ENCODE measurements at places on chromosomes 5 and 9.

DNA sequence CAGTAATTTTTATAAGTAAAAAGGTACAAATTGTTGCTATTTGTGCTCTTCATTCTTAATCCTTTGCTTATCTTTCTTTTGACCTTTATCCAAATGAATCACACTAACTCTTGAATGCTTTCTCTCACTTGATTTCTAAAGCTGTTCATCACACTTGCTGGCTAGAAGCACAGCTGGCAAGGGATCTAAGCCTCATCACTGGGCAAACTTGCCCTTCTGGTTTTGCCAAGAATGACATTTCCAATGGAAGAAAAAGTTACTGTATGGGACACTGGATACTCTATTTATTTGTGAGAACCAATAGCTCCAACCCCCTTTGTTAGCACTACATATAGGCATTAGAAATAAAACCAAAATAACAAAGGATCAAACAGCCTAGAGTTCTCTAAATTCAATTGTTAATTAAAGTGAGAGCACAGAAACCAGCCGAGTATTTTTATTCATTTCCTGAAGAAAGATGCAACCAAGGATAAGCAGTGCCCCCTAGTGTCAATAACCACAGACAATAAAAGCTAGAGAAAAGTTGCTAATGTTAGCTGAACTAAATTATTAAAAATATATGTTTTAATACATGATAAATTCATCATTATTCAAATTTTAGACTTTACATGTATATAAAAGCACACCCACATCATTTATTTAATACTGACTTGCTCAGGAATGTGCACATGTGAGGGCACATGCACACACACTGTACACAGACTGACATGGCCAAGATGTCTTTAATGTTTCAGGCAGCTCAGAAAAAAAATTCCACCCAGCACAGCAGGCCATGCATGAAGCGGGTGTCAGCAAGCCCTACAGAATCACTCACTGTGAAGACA, 59.8 kb upstream of the POU5F2 start:
- no peaks in the 10 kb centered on the region for H3K27me3 ChIP-seq
- no peak overlapping the region for H3K27ac ChIP-seq
- H3K4me1 ChIP-seq = peaks cover 7% of the 10 kb centered on the region
- H3K36me3 ChIP-seq = no peaks in the 10 kb centered on the region
- no peak overlapping the region for H3K4me3 ChIP-seq

DNA sequence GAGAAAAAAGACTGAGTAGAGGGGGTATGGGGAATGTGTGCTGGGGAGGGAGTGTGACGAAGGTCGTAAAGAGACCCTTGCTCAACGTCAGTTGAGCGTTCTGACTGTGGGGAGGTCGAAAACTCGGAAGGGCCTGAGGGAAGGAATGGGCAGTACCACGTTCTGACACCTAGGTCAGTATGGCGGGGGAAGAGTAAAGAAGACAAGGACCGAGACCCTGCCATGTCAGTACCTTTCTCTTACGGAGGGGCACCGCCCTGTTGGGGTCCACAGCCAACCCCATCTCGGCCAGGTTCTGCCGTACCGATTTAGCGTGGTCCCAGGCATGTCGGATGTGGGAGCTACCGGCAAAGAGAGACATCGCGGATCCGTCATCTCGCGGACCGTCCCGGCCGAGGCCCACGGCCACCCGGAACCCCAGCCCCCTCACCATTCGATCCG, 375 bp downstream of the NOP16 start:
- H3K36me3 ChIP-seq = peaks cover 41% of the 10 kb centered on the region
- H3K27me3 ChIP-seq = no peaks in the 10 kb centered on the region
- H3K4me3 ChIP-seq = peak overlapping the region; percentile 56
- H3K27ac ChIP-seq = peak overlapping the region; percentile 92

GRCh38 chr9:126516936-126517832, 96.5 kb upstream of the LMX1B start:
- H3K27me3 ChIP-seq = peaks cover 29% of the 10 kb centered on the region
- DNase-seq = peak; percentile 89
- H3K4me3 ChIP-seq = no peak overlapping the region

GRCh38 chr9:137225699-137226331, 841 bp downstream of the CYSRT1 start:
- no peaks in the 10 kb centered on the region for H3K27me3 ChIP-seq
- H3K36me3 ChIP-seq = no peaks in the 10 kb centered on the region
- H3K27ac ChIP-seq = peak overlapping the region; percentile 20
- peaks cover 59% of the 10 kb centered on the region for H3K4me1 ChIP-seq
- no peak for DNase-seq

- no peaks in the 10 kb centered on the region for H3K4me1 ChIP-seq
- no peak overlapping the region for H3K4me3 ChIP-seq
- H3K27me3 ChIP-seq = no peaks in the 10 kb centered on the region
- DNase-seq = no peak
These were observed 72.4 kb upstream of the MEF2C start for GRCh38 chr5:88955403-88955802.

DNA sequence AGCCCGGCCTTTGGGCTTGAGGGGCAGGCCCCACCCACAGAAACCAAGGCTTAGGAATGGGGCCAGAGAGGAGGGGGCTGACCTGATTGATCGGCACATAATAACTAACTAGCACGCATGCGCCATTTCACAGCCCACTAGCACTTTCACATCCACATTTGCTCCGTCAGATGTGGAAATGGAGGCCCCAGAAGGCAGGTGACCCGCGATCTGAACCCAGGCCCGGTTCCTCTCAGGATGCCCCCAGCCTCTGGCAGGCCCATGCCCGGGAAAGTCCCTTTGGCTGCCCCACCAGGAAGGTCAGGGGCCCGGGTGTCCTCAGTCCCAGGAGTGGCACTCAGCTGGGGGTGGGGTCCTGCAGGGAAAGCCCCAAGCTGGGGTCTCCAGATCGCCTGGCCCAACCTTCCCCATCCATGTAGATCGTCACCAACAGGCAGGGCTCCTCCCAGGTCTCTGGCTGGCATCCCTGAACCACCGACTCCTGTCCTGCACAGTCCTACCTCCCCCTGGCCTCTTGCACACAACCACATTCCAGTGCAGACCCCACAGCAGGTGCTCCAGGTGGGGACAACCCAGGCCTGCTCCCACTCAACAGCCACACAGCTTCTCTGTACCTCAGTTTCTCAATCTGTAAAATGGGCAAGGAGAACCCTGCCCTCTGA, 46.7 kb downstream of the VAV2 start:
- H3K4me3 ChIP-seq = no peak overlapping the region
- H3K27ac ChIP-seq = no peak overlapping the region
- H3K36me3 ChIP-seq = no peaks in the 10 kb centered on the region
- DNase-seq = no peak
- no peaks in the 10 kb centered on the region for H3K27me3 ChIP-seq

GRCh38 chr9:116377179-116377798, 223.7 kb downstream of the PAPPA start:
- no peak overlapping the region for H3K27ac ChIP-seq
- H3K27me3 ChIP-seq = no peaks in the 10 kb centered on the region
- H3K36me3 ChIP-seq = no peaks in the 10 kb centered on the region
- H3K4me3 ChIP-seq = no peak overlapping the region

- no peaks in the 10 kb centered on the region for H3K27me3 ChIP-seq
- no peaks in the 10 kb centered on the region for H3K36me3 ChIP-seq
- DNase-seq = no peak
- no peaks in the 10 kb centered on the region for H3K4me1 ChIP-seq
- no peak overlapping the region for H3K27ac ChIP-seq
- no peak overlapping the region for H3K4me3 ChIP-seq
These were observed 135.9 kb upstream of the MAN2A1 start for GRCh38 chr5:109553846-109554245.

DNA sequence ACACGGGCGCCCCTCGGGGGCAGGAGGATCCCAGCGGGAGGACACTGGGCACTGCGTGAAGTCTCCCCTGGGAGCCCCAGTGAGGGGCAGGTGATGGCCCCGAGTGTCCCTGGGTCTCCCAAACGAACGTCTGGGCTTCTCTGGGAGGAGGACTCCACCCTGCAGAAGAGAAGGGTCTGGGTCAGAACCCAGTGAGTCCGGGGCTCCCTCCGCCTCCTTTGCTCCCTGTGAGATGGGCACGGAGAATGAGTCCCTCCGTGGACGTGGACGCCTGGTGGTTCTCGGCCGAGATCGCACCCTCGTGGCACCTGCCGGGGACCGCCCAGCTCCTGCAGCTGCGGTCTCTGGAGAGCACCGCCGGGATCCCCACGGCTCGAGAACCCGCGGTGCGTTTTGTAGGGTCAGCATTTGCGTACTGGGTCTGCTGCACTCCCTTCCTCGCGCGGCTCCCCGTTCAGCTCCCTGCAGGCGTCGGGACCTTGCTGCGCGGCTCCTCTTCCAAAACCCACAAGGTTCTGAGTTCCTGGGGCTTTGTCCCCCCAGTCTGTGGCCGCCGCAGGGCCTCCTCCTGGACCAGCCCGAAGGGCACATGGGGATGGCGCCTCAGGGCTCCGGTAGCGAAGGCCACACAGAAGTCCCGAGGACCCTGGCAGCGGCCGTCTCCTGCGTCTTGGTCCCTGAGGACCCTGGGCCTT, 10.2 kb upstream of the CEP72 start:
- DNase-seq = peak; percentile 75
- H3K4me1 ChIP-seq = no peaks in the 10 kb centered on the region
- no peaks in the 10 kb centered on the region for H3K36me3 ChIP-seq
- no peak overlapping the region for H3K4me3 ChIP-seq

DNA sequence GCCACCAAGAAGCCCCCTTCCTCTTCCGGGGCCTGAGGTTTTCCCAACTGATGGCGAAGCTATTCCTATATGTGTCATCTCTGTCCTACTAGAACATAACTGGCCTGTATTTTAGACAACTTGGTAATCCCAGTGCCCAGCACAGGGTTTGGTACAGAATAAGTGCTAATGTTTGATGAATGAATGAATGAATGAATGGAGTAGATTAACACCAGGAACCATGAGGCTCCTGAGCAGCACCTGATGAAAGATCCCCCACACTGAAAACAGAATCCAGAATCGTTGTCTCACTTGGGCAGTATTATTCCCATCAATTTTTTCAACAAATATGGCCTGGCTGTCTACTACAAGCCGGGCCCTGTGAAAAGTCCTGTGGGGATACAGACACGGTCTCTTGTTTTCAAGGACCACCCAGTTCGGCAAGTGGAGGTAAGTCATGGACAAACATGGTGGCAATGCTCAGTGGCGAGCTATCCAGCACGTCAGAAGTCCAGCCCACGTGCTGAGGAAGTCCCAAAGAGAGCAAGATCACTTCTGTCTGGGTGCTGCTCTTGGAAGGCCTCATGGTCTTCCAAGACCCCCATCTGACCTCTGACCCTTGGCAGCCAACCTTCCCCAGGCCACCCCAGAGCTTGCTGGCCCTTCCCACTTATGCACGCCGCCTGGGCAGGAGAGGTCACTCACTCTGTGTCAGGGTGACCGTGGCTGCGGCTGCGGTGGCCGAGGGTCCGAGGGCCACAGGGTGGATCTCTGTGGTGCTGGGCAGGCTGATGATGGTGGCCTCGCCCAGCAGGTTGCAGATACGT, 1.0 kb downstream of the NAIF1 start:
- H3K4me1 ChIP-seq = peaks cover 36% of the 10 kb centered on the region
- no peak for DNase-seq
- H3K27ac ChIP-seq = peak overlapping the region; percentile 94
- H3K27me3 ChIP-seq = no peaks in the 10 kb centered on the region
- H3K36me3 ChIP-seq = peaks cover 18% of the 10 kb centered on the region
- H3K4me3 ChIP-seq = peak overlapping the region; percentile 95

DNA sequence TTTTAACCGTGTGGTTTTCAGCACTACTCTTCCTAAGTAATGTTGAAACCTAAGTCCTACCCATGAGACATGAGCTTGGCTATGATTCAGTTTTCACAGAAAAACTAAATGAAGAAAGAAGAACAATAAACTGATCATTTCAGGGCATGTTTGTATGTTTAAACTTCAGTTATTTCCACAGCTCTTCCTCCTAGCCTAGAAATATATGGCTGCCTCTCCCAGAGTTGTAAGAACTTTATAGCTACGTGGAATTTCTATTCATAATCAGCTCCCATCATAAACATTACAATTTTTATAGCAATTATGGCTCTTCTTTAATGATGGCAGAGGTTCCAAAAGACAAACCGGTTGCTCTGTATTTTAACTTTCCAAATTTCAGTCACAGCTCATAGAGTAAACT, 314.7 kb upstream of the ADAMTSL1 start:
- H3K27ac ChIP-seq = no peak overlapping the region
- no peaks in the 10 kb centered on the region for H3K27me3 ChIP-seq
- no peaks in the 10 kb centered on the region for H3K36me3 ChIP-seq
- H3K4me1 ChIP-seq = no peaks in the 10 kb centered on the region

GRCh38 chr5:168125445-168126199, 165.8 kb upstream of the WWC1 start:
- H3K4me1 ChIP-seq = peaks cover 2% of the 10 kb centered on the region
- no peaks in the 10 kb centered on the region for H3K27me3 ChIP-seq
- H3K27ac ChIP-seq = no peak overlapping the region
- no peak for DNase-seq

DNA sequence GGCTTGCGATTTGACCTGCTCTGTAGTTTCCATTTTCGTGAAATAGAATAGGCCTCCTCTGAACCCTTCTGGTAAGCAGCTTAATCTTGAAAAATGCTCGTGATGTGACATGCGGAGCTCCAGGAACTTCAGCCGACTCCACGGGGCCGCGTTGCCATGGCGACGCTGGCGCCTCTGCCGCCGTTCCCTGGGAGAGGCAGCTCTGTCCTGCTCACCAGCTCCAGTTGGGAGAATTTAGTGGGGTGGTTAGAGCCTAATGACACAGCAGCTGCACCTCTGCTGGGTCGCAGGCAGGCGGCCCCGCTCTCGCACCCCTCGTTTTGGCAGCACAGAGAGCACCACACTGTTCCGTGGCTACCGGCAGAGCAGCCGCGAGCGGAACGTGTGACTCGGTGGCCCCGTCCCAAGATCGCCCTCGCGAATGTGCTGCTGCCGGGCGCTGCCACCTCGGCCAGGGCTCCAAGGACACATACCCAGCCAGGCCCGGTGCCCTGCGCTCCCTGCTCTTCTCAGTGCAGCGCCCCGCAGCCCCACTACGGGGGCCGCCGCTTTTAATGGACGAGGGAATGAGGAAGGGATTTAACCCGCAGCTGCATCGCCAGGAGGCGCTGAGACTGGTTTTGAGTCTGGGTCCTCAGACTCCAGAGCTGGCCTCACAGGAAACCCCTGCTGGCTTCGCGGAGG, 131.2 kb upstream of the LMX1B start:
- H3K27ac ChIP-seq = no peak overlapping the region
- H3K36me3 ChIP-seq = peaks cover 45% of the 10 kb centered on the region
- H3K4me3 ChIP-seq = no peak overlapping the region
- peak; percentile 87 for DNase-seq
- no peaks in the 10 kb centered on the region for H3K27me3 ChIP-seq
- no peaks in the 10 kb centered on the region for H3K4me1 ChIP-seq

GRCh38 chr5:16378762-16379161, 86.8 kb downstream of the ZNF622 start:
- no peaks in the 10 kb centered on the region for H3K36me3 ChIP-seq
- no peak overlapping the region for H3K4me3 ChIP-seq
- DNase-seq = no peak
- no peak overlapping the region for H3K27ac ChIP-seq

All from upper lobe of left lung (tissue), 6 donors.